ENCODE measurements at places on chromosomes 2 and 18.
A peak's percentile ranks its signal among the peaks of the same experiment; 100 is the strongest.

GRCh38 chr18:74497324-74497676 is 1.1 kb downstream of the CNDP2 start:
- DNase-seq, result no peak

DNA sequence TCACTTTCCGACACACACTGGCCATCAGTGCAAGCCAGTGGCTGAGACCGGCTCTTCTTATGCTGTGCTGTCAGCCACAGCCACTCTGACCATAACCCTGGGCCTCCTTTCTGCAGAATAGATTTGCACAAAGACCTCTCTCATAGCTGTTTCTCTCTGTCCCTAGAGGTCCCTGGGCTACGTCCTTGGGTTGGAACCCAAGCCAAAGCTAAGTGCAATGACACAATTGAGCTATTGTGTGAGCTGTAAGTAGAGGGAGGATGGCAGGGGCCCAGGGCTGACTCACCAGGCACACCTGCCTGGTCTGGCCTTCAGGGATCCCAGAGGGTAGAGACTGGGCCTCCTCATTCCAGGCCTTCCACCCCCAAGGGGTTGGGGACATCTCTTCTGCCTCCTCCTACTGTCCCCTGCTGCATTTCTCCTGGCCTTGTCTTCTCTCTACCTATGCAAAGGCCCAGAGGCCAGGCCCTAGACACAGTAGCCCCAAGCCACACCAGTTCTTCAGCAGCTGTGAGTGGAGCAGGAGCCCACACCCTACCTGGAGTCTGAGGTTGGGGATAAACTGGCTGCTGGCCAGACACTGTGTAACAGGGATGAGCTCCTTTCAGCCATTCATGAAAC is 174.6 kb downstream of the NCK2 start:
- DNase-seq, result peak; percentile 47

GRCh38 chr2:8403876-8404275 is 278.0 kb upstream of the ID2 start:
- no peak for DNase-seq

- no peak for DNase-seq
Measured at GRCh38 chr2:160303076-160303475, 103.0 kb upstream of the ITGB6 start.

DNA sequence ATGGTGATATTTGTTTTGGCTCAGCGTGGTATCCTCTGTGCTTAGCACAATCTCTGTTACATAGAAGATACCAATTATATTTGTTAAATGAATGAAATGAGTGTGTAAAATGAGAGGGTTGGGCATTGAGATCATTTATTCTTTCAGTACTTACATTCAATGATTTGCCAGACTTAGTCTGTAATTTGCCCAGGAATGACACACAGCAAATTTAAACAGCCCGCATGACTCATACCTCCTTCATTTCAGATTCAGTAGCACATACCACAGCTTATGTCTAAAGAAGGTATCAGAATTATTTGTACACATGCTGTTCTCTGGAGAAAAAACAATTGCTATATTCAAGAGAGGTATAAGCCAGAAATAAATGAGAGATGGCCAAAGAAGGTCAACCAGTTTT is 37.0 kb downstream of the KLHL14 start:
- no peak for DNase-seq
